Upper lobe of left lung (tissue), 6 donors: ENCODE measurements at places on chromosomes 7 and 10. TPM values are rescaled to one million over a fixed set of nuclear protein-coding genes. Genes with fewer than 3 reads are reported as not detected.

The CPA5 gene
- total RNA-seq: not detected

GRCh38 chr7:13257661-13258060, 570.2 kb downstream of the ARL4A start:
- no peak for DNase-seq

- DNase-seq: peak; percentile 81
Measured at GRCh38 chr7:100678291-100678984, 4.9 kb downstream of the GNB2 start.

DNA sequence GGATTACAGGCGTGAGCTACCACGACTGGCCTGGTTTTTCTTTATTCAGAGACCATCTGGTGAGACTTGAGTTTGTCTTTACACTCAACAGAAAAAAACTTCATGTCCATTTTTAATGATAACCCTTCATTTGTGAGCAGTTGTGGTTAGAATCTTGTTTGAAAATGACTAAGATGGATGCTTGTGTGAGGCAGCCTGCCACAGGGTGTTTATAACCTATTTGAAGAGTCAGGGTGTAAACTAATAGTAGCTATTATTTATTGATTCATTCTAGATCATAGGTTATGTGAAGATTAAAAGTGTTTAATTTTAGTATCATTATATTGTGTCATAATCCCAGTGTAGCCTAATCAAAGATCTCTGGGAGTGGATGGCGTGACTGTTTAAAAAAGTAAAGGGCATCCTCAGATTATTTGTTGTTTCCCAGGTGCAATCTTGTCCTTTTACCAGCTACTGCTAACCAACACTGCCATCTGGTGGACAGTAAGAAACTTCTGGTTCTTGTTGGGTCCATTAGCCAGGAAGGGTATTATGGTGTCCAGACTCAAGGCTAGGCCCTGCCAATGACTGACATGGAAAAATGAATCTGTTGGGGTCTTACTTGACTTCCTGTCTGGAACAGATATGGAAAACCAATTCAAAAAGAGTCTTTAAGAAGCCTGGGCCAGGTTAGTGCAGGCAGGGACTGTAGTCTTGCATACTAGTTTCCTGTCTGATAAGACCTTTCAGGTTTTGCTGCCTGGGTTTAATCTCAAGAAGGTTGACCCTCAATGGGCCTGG, 24.9 kb downstream of the NRBF2 start:
- no peak for DNase-seq

The NKX2-3 gene
- not detected for total RNA-seq

The CLCN1 gene
- total RNA-seq: not detected
